ENCODE measurements at places on chromosomes 6 and 20. TPM values are rescaled to one million over a fixed set of nuclear protein-coding genes. Genes with fewer than 3 reads are reported as not detected.

- no peaks in the 10 kb centered on the region for H3K36me3 ChIP-seq
- no peaks in the 10 kb centered on the region for H3K27me3 ChIP-seq
- H3K4me3 ChIP-seq = no peak overlapping the region
- H3K4me1 ChIP-seq = no peaks in the 10 kb centered on the region
- DNase-seq = no peak
These were observed 46.4 kb upstream of the CHD6 start for GRCh38 chr20:41664584-41664983.

Gene SEC63
- total RNA-seq = 106 TPM

DNA sequence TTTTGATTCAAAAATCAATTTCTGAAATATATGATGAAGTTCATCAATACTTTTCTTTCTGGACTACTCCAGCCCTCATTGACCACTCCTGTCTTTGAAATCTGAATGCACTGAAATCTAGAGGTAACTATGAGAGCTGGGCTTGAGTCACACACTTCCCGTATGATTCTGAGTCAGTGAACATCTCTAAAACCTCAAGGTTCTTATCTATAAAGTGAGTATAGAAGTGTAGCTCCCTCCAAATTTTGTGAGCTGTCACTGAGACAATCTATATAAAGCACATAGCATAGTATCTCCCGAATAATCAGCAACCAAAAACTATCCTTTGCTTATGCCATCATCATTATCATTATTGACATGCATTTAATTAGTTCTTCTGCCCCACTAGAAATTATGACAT lies 182.4 kb downstream of the TSHZ2 start:
- DNase-seq = no peak
- H3K4me3 ChIP-seq = no peak overlapping the region
- H3K27ac ChIP-seq = no peak overlapping the region
- no peaks in the 10 kb centered on the region for H3K4me1 ChIP-seq

DNA sequence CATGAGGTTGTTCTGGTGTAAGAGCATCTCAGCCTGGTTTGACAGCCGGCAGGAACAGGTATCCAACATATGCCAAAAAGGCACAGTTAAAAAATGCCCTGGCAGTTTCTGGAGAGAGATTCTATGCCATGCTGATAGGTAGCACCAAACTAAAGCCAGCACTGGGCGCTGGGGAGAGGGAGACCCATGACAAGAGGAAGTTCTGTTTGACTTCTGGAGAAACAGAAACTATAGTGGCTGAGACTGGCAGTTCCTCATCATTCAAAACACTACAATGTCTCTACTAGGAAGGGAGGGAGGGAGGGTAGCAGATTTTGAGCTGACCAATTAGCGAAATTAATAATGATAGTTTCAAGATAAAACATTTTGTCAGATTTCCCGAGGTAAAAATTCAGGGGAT lies 174.1 kb downstream of the ADAT2 start:
- H3K4me1 ChIP-seq = no peaks in the 10 kb centered on the region
- no peak overlapping the region for H3K4me3 ChIP-seq
- no peaks in the 10 kb centered on the region for H3K27me3 ChIP-seq
- H3K27ac ChIP-seq = no peak overlapping the region
- no peaks in the 10 kb centered on the region for H3K36me3 ChIP-seq
- no peak for DNase-seq

- no peak overlapping the region for H3K4me3 ChIP-seq
- H3K4me1 ChIP-seq = peaks cover 4% of the 10 kb centered on the region
- DNase-seq = no peak
- H3K27me3 ChIP-seq = peaks cover 21% of the 10 kb centered on the region
These were observed 4.2 kb downstream of the CLIC5 start for GRCh38 chr6:46011188-46012085.

DNA sequence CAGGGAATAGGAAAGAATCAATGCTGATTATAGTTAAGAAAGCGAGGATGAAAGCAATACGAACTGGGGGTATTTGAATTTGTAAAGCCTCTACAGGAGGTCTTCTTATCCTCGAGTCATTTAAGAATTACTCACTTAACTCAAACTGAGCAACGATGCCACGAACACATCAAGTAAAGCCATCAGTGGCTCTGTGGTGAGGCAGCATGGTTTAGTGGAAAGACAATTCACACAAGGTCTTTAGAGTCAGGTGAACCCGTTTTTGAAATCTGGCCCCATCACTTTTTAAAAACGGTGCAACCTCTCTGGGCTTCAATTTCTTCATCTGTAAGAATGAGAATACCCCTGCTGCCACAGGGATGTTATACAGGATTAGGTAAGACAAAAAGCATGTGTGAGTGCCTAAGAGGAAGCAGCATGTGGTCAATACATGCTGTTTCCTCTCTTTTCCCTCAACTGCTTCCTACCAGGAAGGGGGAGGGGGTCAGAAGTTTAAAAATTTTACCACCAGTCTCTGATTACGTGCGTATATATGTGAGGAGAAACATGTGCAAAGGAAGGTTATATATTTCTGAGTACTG lies 162.0 kb downstream of the BTBD9 start:
- peaks cover 15% of the 10 kb centered on the region for H3K4me1 ChIP-seq
- no peaks in the 10 kb centered on the region for H3K27me3 ChIP-seq
- peak; percentile 2 for DNase-seq
- H3K36me3 ChIP-seq = no peaks in the 10 kb centered on the region
- H3K27ac ChIP-seq = no peak overlapping the region

DNA sequence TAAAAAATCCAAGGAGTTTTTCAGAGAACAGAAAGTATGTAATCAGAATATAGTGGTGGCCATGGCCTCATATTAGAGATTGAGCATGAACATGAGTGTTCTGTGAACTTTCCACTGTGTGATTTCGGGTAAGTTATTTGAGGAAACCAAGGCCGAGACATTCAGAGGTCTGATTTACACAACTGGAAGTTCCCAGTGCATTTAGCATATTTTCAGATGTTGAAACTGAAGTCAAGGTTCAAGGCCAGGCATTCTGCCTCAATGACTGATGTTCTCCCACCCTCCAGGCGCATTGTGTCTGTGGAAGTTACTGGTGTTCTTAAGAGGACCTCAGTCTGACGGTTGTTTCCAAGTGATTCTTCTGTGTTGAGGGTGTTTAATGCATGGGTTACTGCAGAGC lies 26.2 kb downstream of the RNF144B start:
- no peaks in the 10 kb centered on the region for H3K36me3 ChIP-seq
- H3K4me3 ChIP-seq = no peak overlapping the region
- DNase-seq = no peak
- no peaks in the 10 kb centered on the region for H3K27me3 ChIP-seq
- H3K27ac ChIP-seq = no peak overlapping the region
- H3K4me1 ChIP-seq = no peaks in the 10 kb centered on the region

Gene CDH26
- 1.7 TPM for total RNA-seq

DNA sequence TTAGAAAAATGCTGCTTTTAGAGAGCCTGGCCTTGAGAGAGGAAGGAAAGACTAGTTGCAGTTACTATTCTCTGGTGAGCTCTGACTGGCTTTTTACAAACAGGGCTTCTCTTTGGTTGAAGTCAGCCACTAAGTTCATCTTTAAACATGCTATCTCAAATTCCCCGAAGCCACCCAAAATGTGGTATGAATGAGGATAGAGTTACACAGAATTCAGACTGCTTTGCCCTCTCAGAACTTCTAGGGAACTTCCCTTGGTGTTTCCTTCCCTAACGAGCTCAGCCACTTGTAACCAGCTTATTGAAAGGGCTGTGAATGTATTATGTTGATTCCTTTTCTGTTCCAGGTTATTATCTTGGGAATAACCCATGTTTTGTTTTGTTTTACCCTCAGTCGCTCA lies 73.5 kb downstream of the EFHC1 start:
- no peaks in the 10 kb centered on the region for H3K27me3 ChIP-seq
- H3K36me3 ChIP-seq = no peaks in the 10 kb centered on the region
- no peak overlapping the region for H3K4me3 ChIP-seq
- DNase-seq = no peak

- H3K4me3 ChIP-seq = no peak overlapping the region
- no peaks in the 10 kb centered on the region for H3K27me3 ChIP-seq
These were observed 6.1 kb upstream of the TMEM74B start for GRCh38 chr20:1190847-1191246.

- H3K27me3 ChIP-seq = no peaks in the 10 kb centered on the region
- no peak for DNase-seq
- no peak overlapping the region for H3K27ac ChIP-seq
- no peaks in the 10 kb centered on the region for H3K4me1 ChIP-seq
- H3K36me3 ChIP-seq = no peaks in the 10 kb centered on the region
These were observed 118.1 kb upstream of the PRDM1 start for GRCh38 chr6:105967917-105968602.

Gene LST1
- total RNA-seq = not detected

- no peak overlapping the region for H3K4me3 ChIP-seq
- no peaks in the 10 kb centered on the region for H3K4me1 ChIP-seq
- DNase-seq = no peak
- H3K27ac ChIP-seq = no peak overlapping the region
- H3K36me3 ChIP-seq = no peaks in the 10 kb centered on the region
- no peaks in the 10 kb centered on the region for H3K27me3 ChIP-seq
These were observed 2.9 kb downstream of the KIF25 start for GRCh38 chr6:168000198-168001028.

Gene LPIN3
- total RNA-seq = 3.7 TPM

Gene BCKDHB
- total RNA-seq = 30.8 TPM

DNA sequence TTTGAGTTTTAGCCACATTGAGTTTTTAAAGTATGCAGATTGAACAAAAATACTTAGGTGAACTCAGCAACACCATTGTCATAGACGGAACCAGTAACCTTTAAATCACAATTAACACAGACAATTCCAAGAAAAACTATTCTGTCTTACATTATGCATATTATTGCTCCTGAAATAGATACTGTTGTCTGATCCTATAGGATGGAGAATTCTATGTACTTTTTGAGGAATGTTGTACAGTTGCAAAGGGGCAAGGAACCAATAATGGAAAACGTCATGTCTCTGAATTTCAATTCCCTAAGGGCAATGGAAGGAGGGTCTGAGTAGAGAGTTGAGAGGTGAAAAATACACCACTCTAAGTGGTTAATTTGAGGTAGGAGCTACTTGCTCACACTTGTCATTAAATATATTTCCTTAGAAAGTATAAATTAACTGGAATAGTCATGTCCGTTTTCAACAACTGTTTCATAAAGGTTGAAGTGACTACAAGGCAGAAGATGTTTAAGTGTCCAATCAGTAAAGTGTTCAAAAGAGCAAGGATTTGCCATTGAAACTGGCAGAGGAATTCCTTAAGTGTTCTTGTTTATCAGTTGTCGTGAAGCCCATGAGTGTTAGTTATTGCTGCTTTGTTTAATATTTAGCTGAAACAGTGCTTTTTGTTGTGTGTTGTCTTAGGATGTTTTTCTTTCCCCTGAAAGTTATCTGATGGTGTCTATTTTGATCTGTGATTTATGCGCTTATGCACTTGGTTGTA lies 1.3 kb downstream of the NKAIN2 start:
- H3K4me3 ChIP-seq = no peak overlapping the region
- H3K4me1 ChIP-seq = no peaks in the 10 kb centered on the region
- peaks cover 11% of the 10 kb centered on the region for H3K27me3 ChIP-seq

Measured in H1 (cell line).